ENCODE measurements at places on chromosomes 6 and 20.

DNA sequence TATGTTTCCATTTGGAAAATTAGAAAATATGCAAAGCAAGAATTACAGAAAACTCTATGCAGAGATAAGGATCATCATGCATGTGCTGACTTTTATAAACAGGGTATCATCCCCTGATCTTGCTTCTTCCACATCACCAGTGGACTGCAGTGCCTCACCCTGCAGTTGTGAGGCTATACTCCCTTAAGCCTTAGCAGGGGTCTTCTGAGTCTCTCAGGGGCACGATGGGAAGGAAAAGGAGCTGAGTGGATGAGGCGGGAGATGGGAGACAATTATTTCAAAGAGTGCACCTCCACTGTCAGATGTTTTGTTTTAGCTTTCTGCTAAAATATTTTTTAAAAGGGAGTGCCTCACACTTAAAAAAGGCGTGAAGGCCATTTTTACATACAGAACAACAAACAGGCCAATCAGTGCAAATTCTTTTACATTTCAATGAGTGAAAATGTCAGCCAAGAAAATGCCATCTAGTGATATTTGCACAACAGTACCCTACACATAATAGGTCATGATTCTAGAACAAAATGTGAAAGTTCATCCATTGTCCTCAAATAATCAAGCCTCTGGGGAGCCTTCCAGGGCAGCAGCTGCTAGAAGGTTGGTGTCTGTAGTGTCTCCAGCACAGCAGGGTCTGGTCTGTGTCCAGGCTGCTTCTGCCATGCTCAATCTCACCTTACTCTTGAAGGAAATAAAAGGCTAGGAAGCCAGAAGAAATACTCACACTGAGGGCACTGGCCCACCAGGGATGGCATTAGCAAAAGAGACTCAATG, 13.2 kb upstream of the SERPINB9 start:
- H3K4me1 ChIP-seq: peaks cover 18% of the 10 kb centered on the region
- peaks cover 2% of the 10 kb centered on the region for H3K36me3 ChIP-seq
- DNase-seq: no peak
- H3K4me3 ChIP-seq: no peak overlapping the region
- no peak overlapping the region for H3K27ac ChIP-seq

DNA sequence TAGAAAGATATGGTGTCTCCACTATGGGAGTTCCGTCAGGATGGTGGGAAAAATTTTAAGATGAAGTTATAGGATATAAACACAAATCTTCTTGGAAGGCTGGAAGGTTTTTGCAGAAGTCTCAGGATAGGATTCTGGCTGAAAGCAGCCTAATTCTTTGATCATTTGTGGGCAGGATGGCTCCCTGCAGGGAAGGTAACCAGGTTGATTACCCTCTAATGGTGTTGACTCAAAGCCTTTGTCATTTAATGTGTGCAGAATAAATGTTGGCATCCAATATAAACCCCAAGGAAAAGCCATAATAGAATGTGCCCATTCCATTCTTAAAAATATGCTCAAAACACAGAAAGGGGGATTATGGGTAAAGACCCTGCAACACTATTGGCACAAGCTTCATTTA, 204.3 kb downstream of the EPM2A start:
- no peak overlapping the region for H3K27ac ChIP-seq
- H3K36me3 ChIP-seq: no peaks in the 10 kb centered on the region

- no peak overlapping the region for H3K27ac ChIP-seq
- no peaks in the 10 kb centered on the region for H3K4me1 ChIP-seq
- H3K27me3 ChIP-seq: no peaks in the 10 kb centered on the region
Measured at GRCh38 chr6:162618448-162619002, 109.0 kb downstream of the PRKN start.

- no peak overlapping the region for H3K27ac ChIP-seq
- no peaks in the 10 kb centered on the region for H3K27me3 ChIP-seq
- DNase-seq: no peak
- H3K4me1 ChIP-seq: no peaks in the 10 kb centered on the region
- H3K4me3 ChIP-seq: no peak overlapping the region
Measured at GRCh38 chr20:14178952-14179351, 158.5 kb downstream of the FLRT3 start.

- H3K4me1 ChIP-seq: no peaks in the 10 kb centered on the region
- H3K36me3 ChIP-seq: no peaks in the 10 kb centered on the region
- H3K27me3 ChIP-seq: peaks cover 4% of the 10 kb centered on the region
- no peak overlapping the region for H3K4me3 ChIP-seq
- no peak for DNase-seq
Measured at GRCh38 chr6:71510856-71511255, 222.2 kb downstream of the OGFRL1 start.

- H3K4me3 ChIP-seq: no peak overlapping the region
- DNase-seq: no peak
- H3K36me3 ChIP-seq: no peaks in the 10 kb centered on the region
- no peak overlapping the region for H3K27ac ChIP-seq
- H3K27me3 ChIP-seq: peaks cover 29% of the 10 kb centered on the region
Measured at GRCh38 chr6:170440437-170440836, 112.7 kb downstream of the PSMB1 start.

GRCh38 chr20:47929368-47930115, 144.3 kb upstream of the SULF2 start:
- no peak for DNase-seq
- no peak overlapping the region for H3K27ac ChIP-seq
- no peaks in the 10 kb centered on the region for H3K36me3 ChIP-seq

DNA sequence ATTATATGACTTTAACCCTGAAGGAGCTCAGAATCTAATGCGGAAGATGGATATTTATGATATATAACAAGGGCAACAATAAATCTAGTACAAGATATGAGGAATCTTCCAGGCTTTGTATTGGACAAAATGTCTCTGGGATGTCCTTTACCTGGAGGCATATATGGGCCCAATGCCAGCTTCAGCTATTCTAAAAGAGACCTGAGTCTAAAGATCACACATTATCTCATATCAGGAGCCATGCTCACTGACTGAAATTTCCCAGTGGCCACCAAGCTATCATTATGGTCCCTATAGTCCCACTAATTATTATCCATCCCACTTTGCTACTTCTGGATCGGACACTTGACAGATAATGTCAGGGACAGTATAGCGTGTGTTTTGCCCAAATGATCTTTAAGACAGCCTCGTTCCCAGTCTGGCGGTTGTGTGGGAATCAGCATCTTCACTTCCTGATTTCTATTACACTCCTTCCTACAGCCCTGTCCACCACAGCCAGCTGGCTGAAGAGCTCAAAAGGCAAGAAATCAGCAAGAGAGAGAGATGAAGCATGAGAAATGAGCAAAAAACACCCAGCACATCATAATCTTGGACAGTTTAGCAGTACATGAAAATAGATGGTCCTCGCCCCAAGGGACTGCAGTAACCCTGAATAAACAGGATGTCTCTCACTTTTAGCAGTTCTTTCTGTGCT, 34.9 kb downstream of the KLHL31 start:
- no peak overlapping the region for H3K27ac ChIP-seq
- no peak for DNase-seq
- H3K4me1 ChIP-seq: peaks cover 7% of the 10 kb centered on the region
- no peak overlapping the region for H3K4me3 ChIP-seq
- peaks cover 32% of the 10 kb centered on the region for H3K27me3 ChIP-seq
- H3K36me3 ChIP-seq: no peaks in the 10 kb centered on the region

GRCh38 chr6:133369773-133370272, 128.7 kb downstream of the EYA4 start:
- no peak for DNase-seq
- H3K4me1 ChIP-seq: no peaks in the 10 kb centered on the region
- no peak overlapping the region for H3K27ac ChIP-seq
- no peak overlapping the region for H3K4me3 ChIP-seq
- H3K27me3 ChIP-seq: no peaks in the 10 kb centered on the region
- no peaks in the 10 kb centered on the region for H3K36me3 ChIP-seq

DNA sequence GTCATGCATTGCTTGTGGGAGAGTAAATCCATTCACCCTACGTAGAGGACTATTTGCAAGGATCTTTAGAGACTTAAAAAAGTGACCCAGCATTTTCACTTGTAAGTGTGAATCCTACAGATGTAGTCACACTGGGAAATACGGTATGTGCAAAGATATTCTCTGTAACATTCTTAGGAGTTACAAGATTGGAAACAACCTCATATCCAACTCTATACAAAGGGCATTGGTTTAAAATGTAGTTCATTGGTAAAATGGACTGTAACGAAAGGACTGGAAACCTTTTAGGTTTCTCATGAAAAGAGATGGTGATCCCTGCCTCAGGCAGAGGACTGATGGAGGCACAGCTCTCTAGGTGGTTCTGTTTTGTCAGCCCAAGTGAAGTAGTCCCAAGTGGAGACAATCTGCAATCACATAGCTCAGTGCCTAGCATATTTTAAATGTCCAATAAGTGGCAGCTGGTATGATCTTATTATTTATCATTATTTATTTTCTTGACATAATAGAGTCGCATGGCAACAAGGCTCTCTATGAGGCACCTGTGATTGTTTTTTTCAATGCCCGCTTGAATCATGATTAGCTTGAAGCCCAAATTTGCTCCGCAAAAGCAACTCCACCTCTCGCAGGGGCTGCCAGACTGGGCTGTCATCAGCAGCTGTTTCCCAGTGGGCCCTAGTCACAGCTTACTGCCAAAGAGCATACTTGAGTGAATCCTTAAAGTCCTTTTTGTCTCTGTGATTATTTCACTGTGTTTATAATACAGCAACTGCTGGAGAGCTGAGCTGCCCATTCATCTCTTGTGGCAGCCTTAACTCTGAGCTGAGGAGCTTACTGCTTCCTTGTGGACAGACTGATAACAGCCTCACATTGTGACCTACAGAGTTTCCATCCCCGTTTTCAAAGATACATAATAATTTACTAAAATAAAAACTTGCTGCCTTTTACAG, 19.8 kb upstream of the ENPP1 start:
- no peaks in the 10 kb centered on the region for H3K36me3 ChIP-seq
- no peaks in the 10 kb centered on the region for H3K27me3 ChIP-seq
- no peak for DNase-seq
- H3K4me3 ChIP-seq: no peak overlapping the region

DNA sequence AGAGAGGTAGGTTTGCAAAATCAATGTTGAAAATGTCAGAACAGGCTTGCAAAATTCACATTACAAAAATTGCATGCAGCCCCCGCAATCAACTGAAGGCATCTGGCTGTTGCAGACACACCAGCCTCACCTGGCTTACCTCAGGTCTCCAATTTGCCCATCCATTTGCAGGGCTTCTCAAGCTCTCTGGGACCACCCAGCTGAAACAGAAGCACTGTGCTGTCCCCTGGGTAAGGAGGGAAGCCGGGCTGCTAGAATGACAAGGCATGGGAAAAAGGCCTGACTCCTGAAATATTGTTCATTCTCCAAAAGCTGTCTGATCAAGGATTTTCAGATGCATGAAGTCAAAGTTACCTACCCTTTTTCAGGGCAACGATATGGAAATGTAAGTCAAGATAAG, 52.6 kb upstream of the CD93 start:
- no peaks in the 10 kb centered on the region for H3K27me3 ChIP-seq
- no peak for DNase-seq
- H3K4me1 ChIP-seq: peaks cover 23% of the 10 kb centered on the region
- H3K4me3 ChIP-seq: no peak overlapping the region
- no peaks in the 10 kb centered on the region for H3K36me3 ChIP-seq

DNA sequence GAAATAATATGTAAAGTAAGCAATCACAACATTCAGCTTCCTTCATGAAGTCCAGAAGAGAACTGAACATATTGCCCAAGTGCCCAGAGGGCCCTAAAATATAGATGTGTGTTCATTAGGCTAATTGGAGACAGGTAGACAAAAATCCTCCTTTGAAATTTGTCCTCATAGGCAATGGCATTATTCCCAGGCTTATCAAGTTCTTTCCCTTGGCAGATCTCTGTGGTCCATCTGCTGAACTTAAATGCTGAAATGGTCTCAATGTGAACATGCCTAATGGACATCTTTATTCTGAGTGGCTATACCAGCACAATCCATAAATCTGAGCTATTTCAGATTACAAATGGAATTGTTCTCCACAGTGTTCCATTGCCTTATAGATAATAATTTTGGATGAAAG, 79.0 kb upstream of the BMP5 start:
- no peaks in the 10 kb centered on the region for H3K36me3 ChIP-seq
- H3K27ac ChIP-seq: no peak overlapping the region
- DNase-seq: no peak

DNA sequence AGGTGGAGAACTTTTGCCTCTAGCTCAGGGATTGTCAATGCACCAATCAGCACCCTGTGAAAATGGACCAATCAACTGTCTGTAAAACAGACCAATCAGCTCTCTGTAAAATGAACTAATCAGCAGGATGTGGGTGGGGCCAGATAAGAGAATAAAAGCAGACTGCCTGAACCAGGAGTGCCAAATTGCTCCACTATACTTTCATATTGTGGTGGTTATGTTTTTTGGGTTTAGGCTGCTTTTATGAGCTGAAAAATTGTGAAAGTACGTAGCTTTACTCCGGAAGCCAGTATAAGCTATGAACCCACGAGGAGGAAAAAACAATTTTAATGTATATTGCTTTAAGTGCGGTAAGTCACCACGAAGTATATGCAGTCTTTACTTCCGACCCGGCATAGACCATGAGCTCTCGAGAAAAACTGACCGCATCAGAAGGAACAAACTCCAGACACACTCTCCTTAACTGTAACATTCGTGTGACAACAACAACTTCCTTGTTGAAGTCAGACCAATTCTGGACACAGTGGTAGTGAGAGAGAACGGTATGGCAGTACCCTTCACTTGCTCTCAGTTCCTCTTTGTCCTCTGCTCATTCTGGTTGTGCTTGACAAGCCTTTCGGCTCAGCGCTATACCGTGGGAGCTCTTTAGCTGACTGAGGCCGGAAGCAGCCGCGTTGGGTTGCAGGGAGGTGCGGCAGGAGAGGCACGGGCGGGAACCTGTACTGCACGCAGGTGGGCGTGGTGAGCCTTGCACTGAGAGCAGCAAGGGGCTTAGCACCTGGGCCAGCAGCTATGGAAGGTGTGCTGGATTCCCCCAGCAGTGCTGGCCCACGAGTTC, 81.9 kb upstream of the E2F3 start:
- H3K27ac ChIP-seq: no peak overlapping the region
- peak; percentile 55 for DNase-seq
- H3K4me3 ChIP-seq: peak overlapping the region; percentile 81
- peaks cover 17% of the 10 kb centered on the region for H3K27me3 ChIP-seq
- peaks cover 2% of the 10 kb centered on the region for H3K4me1 ChIP-seq
- no peaks in the 10 kb centered on the region for H3K36me3 ChIP-seq

DNA sequence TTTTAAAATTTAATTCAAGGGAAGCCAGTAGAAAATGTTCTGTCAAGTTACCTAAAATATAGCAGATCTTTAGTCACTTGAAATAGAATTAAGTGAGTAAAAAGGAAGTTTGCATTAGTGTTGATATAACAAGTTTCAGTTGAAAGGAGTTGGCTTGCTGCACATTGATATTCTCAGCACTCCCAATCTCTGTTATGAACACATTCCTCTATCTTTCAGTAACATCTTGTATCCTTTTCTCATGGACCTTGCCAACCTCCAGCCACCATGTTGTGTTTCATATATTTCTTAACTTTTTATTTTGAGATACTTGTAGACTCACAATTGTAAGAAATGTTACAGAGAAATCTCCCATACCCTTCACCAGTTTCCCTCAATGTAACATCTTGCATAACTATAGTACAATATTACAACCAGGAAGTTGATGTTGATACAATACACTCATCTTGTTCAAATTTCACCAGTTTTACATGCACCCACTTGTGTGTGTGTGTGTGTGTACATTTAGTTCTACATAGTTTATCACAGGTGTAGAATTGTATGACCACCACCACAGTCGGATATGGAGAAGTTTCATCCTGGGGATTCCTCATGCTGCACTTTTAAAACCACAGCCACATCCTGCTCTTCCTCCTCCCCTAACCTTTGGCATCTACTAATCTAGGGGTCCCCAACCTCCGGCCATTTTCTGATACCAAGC, 20.2 kb upstream of the PAQR8 start:
- H3K4me1 ChIP-seq: peaks cover 23% of the 10 kb centered on the region
- H3K36me3 ChIP-seq: peaks cover 2% of the 10 kb centered on the region
- no peak for DNase-seq
